ENCODE measurements at places on chromosomes 7 and 10. TPM values are rescaled to one million over a fixed set of nuclear protein-coding genes. Genes with fewer than 3 reads are reported as not detected.

LEP gene
- 0.36 TPM for total RNA-seq

SSC4D gene
- 0.88 TPM for total RNA-seq

TRPV5 gene
- not detected for total RNA-seq

SCIN gene
- total RNA-seq, result 4.7 TPM

SFTPA1 gene
- total RNA-seq, result not detected

ANKRD30A gene
- not detected for total RNA-seq

GRCh38 chr10:103861505-103861904 is 6.1 kb upstream of the SH3PXD2A start:
- peak; percentile 88 for DNase-seq

DNA sequence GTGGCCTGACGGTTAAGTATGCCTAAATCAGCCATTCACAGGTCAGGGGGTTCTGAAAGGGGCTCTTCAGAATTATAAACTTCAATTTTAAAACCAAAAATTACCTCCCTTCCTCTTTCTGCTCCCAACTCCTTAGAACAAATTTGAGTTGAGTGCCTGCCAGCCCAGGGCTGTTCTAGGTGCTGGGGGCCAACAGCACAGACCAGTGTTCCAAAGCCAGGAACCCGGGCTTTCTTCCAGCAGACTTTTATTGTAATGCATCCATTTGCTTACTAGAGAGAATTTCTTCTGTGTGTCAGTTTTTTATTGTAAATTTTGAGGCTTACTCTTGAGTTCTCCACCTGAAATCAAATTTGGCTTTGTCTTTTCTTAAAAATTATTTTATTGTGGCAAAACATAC is 238.5 kb downstream of the CACNB2 start:
- no peak for DNase-seq

- no peak for DNase-seq
These were observed 243.9 kb upstream of the IMMP2L start for GRCh38 chr7:111806232-111806631.

DNA sequence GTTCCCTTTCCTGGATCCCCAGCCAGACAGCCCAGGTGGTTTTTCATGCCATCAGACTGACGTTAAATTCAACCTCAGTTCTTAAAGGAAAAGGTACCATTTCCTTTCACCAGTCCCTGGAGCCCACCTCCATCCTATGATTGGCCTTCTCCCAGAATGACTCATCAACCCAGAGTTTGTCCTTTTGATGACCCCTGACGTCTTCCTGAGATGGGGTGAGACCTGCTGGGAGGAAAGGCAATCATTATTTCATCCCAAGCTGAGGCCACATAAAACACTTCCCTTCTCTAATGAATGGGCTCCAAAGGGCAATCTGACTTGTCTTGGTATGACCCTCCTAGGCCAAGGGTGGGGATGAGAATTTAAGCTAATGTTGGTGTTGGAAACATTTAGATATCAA is 750.7 kb downstream of the SUGCT start:
- no peak for DNase-seq

DNA sequence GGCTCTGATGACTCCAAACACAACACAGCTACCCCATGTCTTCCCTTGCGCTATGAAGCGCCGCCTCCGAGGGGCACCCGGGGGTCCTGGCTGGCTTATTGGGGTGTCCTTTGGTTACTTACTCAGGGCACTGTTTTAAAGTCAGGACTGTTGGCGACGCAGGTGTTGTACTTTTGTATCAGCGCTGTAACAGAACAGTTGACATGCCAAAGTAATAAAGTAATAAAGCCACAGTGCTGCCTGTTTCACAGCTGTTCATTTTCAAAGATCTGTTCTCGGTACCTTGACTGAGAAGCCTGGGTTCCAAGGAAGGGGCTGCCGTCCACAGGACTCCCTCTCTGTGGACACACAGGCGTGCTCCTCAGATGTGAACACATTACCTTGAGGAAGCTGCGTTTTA is 64.1 kb downstream of the WDR37 start:
- no peak for DNase-seq

DNA sequence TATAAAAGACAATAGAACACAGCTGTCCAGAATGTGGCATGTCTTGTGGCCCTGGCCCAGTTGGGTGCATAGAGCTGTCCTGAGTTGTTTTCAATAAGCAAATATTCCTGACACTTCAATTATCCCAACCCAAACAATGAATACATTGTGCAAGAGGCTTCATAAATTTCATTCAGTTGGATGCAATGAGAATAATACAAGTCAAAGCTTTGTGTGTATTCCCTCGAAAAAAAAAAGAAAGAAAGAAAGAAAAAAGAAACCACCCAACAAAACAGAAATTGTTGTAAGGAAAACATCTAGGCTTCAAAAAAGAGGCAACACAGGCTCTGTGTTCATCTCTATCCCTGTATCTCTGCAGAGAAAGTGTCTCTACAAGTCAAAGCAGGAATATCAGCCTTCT is 138.7 kb upstream of the ADO start:
- no peak for DNase-seq

DNA sequence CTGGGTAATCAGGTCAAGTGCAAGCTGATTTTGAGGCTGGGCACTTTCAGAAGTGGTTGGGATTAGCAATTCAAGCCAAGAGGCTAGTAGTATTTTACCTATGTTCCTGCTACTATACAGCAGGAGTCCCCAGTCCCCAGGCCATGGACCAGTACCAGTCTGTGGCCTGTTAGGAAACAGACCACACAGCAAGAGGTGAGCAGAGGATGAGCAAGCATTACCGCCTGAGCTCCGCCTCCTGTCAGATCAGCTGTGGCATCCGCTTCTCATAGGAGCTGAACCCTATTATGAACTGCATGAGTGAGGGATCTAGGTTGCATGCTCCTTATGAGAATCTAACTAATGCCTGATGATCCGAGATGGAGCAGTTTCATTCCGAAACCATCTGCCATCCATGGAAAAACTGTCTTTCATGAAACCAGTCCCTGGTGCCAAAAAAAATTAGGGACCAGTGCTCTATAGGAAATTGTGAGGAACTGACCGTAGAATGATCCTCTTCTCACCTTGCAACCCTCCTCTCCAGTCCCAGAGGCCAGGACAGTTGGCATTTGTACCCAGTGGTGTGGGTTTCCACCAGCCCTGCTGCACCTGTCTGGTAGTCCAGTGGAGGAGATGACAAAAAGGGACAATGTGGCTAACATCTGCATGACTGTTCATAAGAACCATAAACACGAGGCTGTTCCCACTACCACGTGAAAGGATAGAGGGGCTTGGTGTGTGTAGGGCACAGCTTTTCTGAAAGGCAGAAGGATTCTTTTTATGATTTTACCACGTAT is 172.5 kb downstream of the KIAA1217 start:
- DNase-seq, result no peak

DNA sequence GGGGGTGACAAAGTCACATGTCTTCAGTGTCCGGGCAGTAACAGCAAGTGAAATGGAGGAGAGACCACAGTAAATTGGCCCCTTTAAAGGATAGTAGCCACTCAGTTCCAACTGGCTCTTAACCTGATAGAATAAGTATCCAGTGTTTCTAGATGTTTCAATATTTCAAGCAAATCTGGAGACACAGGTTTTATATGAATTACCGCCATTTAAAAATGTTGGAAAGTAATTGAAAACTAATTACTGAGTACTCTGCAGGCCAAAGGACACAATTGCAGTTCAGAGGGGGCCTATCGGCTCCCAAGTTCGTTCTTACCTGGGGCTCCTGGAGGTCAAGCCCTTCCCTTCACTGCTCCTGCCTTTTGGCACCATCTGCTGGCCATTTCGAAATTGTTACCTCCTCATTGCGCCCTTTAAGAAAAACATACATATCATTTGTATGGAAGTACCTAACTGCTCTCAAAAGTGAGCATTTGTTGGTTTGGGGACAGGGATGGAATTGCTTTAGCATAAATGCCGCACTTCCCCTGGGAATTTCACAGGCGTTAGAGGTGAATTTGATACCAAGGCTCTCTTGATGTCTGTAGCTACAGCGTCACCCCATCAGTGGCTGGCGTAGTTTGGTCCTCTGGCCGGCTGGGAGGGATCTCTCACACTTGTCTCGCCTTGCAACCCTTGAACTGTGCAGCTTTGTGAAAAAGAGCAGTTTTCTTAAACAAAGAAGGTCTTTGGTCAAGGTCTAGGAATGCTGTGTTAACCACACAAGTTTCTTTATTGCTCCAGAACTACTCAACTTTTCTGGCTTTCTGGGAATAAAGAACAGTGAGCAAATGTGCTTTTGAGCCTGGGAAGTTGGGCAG is 220.0 kb downstream of the ARHGAP21 start:
- DNase-seq, result no peak

GRCh38 chr7:88522771-88523293 is 216.1 kb upstream of the STEAP4 start:
- DNase-seq, result no peak

All from osteoblast (primary cell).